Spleen (tissue), 13 donors: ENCODE measurements at places on chromosomes 2 and 18. TPM values are rescaled to one million over a fixed set of nuclear protein-coding genes. Genes with fewer than 3 reads are reported as not detected.
A peak's percentile ranks its signal among the peaks of the same experiment; 100 is the strongest.

DNA sequence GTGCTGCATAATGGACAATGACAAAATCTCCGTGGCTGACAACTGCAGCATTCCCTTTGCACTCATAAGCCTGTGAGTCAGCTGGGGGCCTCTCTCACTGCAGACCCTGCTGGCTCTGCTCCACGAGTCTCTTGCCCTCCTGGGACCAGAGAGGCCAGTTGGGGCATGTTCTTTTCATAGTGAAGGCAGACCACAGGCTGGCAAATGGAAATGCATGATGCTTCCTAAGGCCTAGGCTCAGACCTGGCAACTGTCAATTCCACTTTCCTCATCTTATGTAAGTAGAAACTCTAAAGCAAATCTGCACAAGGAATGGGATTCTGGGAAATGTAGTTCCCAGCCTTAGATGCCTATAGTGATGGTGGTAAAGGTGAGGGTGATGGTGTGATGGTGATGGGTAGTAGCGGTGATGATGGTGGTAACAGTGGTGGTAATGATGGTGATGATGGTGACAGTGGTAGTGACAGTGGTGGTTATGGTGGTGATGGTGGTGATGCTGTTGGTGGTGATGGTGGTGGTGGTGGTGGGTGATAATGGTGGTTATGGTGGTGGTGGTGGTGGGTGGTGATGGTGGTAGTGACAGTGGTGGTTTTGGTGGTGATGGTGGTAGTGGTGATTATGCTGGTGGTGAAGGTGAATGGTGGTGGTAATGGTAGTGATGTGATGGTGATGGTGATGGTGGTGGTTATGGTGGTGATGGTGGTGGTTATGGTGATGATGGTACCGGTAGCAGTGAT is 185.8 kb upstream of the ARL4C start:
- no peaks in the 10 kb centered on the region for H3K4me1 ChIP-seq
- no peaks in the 10 kb centered on the region for H3K27me3 ChIP-seq
- H3K36me3 ChIP-seq, result no peaks in the 10 kb centered on the region
- H3K4me3 ChIP-seq, result no peak overlapping the region

- H3K27ac ChIP-seq, result no peak overlapping the region
- no peak overlapping the region for H3K4me3 ChIP-seq
- H3K4me1 ChIP-seq, result peaks cover 6% of the 10 kb centered on the region
These were observed 105.7 kb upstream of the ZEB2 start for GRCh38 chr2:144625626-144626025.

DNA sequence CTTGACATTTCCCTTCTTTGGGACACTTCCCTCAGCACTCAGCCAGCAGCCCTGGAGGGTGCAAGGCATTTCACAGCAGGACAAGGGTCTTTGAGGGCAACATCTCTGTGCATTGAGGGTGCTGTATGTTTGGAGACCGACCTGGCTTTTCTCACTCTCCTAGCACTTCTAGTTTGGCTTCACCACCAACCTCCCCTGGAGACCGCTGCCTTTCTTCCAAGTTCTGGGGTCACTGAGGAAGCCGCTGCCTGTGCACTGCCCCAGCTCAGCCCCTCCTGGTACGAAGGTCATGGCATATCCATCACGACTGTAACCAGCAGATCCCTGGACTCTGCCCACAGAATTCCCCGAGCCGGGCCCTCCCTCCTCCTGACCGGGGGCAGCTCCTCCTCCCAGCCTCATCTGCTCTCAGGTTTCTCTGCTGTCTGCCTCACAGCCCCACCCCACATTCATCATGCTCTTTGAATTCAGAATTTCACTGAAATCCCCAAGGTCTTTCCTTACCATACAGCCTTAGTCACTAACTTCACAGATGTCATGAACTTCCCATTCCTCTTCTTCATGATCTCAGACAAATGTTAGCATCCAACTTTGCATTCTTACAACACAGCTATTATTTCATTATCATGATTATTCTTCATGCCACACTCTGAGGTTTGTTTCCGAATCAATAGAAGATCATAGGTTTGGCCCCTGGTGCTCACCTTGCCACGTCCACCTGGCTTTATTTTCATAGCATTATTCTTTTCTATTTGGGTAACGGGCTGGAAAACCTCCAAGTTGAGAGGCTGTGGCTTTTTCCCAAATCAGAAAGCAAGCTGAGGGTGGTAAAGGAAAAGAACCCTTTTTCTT is 113.0 kb upstream of the COPS8 start:
- H3K36me3 ChIP-seq, result no peaks in the 10 kb centered on the region
- peak; percentile 70 for DNase-seq
- H3K4me1 ChIP-seq, result peaks cover 83% of the 10 kb centered on the region
- peak overlapping the region; percentile 86 for H3K27ac ChIP-seq

DNA sequence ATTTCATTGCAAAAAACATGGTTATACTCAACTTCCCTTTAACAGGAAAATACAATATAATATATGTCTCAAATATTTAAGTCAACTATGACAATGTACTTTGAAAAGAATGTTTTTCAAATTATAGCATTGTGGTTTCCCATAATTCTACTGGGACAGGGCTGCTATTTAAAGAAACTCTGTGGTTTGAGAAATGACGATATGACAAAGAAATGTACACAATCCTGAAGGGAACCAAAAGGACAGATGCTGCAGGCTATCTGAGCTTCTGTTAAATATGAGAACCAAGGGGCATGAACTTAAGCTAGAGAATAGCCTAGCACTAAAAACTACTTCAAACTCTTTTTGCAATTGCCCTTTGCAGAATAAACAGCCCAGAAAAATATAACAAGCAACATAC is 415.9 kb downstream of the GRB14 start:
- no peaks in the 10 kb centered on the region for H3K36me3 ChIP-seq
- no peak overlapping the region for H3K4me3 ChIP-seq
- no peaks in the 10 kb centered on the region for H3K27me3 ChIP-seq
- H3K27ac ChIP-seq, result no peak overlapping the region

The ARHGAP25 gene
- 119 TPM for total RNA-seq

GRCh38 chr2:88002359-88002707 is 14.0 kb downstream of the RNU2-63P start:
- no peak overlapping the region for H3K4me3 ChIP-seq
- H3K36me3 ChIP-seq, result no peaks in the 10 kb centered on the region
- no peak overlapping the region for H3K27ac ChIP-seq
- H3K4me1 ChIP-seq, result peaks cover 4% of the 10 kb centered on the region
- no peaks in the 10 kb centered on the region for H3K27me3 ChIP-seq
